RCC 7860 (cell line): ENCODE measurements at places on chromosomes 3 and 15.

- no peak for DNase-seq
These were observed 214.9 kb downstream of the IL20RB start for GRCh38 chr3:137172728-137173127.

DNA sequence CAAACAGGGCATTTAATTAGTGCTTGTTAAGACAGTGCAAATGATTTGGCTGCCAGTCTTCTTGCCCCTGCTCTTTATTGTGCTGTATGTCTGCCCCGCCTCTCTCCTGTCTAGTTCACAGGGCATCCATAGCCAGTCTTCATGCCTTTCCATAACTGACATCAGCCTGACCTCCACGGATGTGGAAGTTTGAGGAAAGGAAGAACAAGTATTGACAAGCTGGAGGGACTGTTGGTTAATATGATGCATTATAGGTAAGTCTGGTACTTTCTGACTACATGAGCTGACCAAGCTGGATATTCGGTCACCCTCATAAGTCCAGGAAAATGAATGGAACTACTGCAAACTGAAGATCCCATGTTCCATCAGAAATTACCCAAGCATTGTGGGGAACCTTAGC, 325.9 kb downstream of the TIGIT start:
- no peak for DNase-seq

- DNase-seq = no peak
These were observed 21.9 kb upstream of the ZBTB38 start for GRCh38 chr3:141346418-141346817.

DNA sequence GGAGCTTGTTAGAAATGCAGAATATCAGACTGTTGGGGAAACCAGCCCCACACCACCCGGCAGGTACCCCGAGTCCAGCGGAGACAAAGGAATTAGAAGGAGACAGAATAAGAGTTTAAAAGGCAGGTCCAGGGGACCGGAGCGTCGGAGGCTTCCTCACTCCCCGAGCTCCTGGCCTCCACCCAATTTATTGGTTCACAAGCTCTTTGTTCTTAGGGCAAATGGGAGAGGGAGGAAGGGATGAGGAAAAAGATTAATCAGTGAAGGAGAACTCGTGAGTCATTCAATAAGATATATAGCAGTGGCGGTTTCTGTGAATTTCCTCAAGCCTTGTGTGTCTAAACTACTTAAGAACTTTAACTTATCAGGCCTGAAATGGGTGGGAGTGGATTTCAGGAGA, 32.1 kb upstream of the WDR72 start:
- DNase-seq = peak; percentile 65

DNA sequence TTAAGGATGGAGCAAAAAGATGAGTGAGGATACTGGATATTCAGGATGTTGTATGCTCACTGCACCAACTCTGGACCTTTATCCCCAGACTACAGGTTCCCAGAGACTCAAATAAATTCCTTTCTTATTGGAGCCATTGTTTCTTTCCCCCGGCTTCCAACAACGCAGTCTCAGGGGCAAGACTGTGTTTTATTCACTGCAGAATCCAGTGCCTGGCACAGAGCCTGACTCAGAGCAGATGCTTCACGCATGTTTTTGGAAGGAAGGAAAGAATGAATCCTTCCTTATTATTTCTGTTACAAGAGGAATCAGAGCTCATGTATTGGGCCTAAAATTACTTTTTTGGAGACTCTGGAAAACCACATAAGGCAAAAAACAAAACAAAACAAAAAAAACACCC, 96.0 kb upstream of the VGLL4 start:
- DNase-seq = no peak

DNA sequence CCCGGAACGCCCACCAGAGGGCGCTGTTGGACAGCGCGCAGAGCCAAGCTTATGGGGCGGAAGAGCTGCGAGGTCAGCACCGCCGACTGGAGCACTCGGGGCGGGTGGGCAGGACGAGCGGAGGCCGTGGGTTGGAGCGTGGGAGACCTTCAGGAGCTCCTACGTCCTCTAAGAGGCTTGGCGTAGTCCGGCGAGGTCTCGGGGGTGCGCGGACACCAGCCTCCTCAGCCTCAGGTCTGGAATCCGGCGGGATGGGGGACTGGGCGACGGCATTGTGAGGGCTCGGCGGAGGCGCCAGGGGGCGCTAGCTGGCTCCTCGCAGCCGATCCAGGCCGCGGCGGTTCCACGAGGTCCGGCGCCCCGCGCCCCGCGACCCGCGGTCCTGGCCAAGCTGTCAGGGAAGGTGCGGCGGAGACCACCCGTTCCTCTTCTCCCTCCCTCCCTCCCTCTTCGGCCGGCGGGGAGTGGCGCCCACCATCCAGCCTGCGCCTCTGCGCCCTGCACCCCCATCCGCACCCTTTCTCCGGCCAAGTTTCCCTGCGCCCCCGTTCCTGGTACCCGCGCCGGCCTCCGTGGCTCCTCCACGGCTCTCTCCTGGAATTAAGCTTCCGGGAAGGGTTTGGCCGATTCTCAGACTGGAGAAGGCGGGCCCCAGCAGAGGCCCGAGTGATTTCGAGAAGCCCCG, 24.3 kb upstream of the POLG start:
- DNase-seq = peak; percentile 50

DNA sequence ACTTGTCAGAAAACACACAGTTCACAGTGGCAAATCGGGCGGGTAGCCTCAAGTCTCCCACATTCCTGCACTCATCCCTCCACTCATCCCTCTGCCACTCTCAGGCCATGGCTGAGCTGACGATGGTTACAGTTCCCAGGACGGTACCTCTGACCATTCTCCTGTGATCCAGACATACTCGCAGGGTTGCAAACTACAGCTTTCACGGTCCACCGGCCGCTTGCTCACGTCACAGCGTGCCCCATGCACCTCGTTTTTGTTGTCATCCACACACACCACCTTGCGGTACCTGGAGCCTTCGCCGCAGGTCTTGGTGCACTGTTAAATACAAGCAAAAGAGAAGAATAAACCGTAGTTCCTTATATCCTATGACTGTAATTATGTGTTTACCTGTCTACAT, 137.1 kb downstream of the ADAMTS9 start:
- DNase-seq = no peak

- no peak for DNase-seq
These were observed 41.6 kb upstream of the ROPN1 start for GRCh38 chr3:124033360-124034015.

DNA sequence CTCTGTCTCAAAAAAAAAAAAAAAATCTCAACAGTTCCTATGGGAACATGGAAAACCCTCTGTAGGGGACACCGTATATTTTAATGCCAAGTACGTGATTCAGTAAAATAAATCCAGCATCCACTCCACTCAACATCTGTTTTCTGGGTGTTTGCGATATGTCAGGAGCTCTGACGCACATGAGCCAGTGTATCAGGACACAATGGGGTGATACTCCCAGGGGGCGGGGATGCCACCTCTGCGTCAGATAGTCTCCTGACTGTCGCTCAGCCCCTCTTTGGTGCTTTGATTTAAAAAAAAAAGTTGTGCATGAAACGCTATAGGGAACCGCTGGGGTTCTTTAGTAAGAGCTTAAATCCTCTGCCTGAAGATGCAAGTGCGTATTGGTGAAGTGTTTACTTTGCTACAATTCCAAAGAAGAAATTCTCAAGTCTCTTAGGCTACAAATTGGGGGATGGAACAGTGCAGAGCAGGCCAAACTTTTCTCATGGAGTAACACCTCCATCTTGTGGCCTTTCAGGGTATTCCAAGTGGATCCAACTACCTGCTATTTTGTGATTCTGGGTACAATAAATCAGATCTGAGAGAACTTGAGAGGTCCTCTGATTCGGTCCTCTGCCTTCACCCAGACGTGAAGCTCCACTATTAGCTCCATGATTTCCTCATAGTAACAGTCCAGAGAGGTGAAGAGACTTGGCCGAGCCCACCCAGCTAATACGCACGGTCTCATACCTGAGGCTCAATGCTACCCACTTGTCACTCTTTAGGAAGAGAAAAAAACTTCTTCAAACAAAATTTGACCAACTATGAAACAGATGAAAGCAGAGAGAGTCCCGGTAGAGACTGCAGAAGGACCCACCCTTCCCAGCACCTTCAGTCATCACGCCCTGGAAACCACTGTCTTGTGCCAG, 9.3 kb upstream of the NR2E3 start:
- peak; percentile 66 for DNase-seq

DNA sequence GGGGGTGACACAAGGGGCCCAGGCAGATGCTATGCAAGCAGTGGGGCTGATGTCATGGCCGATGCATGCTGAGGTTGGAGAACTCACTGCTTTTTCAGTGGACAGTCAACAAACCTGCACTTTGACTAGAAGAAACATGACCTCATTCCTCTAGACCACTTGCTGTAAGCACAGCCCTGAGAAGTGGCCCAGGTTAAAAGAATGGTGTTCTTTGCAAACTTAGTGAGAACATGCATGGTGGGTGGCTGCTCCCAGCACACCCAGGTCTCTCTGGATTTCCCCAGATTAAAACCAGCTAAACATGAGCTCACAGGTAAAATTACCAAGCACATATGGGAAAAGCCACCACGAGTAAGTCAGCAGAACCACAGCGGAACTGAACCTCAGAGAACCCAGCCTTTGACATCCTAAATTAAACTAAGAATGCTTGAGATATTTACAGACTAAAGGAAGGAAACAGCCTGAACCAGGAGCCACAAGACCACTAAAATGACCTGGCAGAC, 15.5 kb downstream of the DLEC1 start:
- DNase-seq = no peak

GRCh38 chr3:64081235-64081630, 57.9 kb upstream of the PSMD6 start:
- DNase-seq = no peak

DNA sequence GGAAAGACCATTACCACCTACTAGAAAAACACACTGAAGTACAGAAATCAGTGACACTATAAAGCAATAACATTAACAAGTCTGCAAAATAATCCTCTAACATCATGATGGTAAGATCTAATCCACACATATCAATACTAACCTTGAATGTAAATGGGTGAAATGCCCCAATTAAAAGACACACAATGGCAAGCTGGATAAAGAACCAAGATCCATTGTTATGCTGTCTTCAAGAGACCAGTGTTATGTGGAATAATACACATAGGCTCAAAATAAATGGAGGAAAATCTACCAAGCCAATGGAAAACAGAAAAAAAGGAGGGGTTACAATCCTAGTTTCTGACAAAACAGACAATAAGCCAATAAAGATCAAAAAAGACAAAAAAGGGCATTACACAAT, 13.5 kb downstream of the OR5K3 start:
- DNase-seq = no peak

GRCh38 chr3:100702082-100702979, 7.0 kb upstream of the TFG start:
- no peak for DNase-seq

DNA sequence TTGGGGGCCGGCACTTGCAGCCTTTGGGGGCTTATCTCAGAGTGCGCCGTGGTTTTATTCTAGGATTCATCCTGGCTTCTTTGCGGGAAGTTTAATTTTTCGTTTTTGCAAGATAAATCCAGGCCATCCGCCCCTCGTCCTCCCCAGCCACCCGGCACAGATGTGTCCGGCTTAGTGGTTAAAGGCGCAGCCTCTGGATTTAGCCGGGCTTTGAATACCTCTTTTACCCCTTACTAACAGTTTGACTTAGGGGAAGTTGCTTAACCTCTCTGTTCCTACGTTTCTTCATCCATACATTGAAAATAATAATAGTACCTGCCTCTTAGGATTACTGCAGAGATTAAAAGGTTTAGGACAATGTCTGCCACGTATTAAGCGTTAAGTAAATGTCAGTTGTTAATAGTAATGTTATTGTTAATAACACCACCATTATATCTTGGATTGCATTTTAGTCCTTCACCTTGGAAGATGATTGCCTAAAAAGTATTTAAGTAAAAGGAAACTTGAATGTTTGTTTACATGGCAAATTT, 714 bp downstream of the ECT2 start:
- no peak for DNase-seq

DNA sequence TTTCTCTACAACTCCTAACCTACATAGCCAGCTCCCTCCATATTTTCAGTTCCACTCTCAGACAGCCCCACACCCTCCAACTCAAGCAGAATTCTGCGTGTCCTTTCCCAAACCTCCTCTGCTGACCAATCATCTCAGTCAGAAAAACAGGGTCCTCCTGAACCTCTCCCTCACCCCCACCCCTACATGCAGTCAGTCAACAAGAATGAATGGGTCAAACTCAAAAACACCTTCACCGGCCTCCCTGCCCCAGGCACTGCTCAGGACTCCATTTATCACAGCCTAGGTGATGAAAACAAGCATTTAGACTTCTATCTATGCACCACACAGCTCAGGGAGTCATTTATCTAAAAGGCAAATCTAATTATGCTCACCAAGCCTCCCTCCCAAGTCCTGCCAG, 32.4 kb downstream of the MYL3 start:
- no peak for DNase-seq

DNA sequence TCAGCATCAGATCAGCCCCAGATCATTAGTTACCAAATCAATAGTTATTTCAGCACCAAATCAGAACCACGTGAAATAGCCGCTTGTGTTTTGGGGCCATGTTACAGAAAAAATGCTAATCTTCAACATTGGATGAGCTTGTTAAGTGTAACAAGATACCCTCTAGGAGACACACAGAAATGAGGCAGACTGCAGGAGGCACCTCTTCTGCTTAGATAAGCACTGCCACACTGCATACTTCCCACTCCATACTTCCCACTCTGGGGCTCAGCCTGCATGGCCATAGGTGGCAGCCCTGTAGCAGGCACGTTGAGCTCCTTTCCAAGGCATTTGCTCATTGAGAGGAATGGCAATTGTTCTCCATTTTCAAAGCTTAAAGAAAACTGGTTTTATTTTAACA, 73.3 kb downstream of the CHCHD6 start:
- DNase-seq = no peak

- no peak for DNase-seq
These were observed 41.3 kb downstream of the CA12 start for GRCh38 chr15:63340353-63340752.

- DNase-seq = no peak
These were observed 14.1 kb downstream of the KLF15 start for GRCh38 chr3:126342991-126343648.

- DNase-seq = no peak
These were observed 81.5 kb downstream of the DIPK2A start for GRCh38 chr3:144053121-144053520.

- no peak for DNase-seq
These were observed 7.1 kb upstream of the AP3S2 start for GRCh38 chr15:89900849-89901248.

DNA sequence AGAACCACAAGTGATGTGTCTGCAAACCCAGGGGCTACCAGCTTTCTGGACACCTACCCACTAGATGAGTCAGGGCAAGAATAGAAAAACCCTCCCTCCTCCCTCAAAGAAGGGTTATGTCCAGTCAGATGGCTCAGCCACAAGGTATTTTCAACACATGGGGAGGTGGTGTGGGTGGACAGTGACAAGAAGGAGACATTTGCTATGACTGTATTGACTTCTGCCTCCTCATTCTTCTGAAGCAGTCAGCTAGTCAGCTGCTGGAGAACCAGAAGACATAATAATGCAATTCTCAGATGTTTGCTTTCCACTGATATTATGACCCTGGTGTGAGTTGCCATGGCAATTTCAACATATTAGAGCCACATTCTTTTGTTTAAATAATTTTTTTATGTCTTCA, 66.7 kb upstream of the GOLGA8B start:
- DNase-seq = no peak

DNA sequence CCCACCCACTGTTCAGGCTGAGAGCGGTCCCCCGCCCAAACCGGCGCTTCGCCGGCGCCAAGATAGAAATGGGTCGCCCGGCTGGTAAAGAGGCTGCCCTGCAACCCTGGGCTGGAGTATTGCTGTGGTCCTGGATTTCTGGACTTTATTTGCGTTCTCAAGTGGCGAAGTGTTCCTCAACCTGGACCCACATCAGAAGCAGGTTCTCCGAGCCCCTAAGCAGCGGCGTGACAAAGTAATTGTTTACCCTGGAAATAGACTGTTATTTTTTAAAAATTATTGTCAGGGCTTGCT, 481 bp upstream of the DYNC1LI1 start:
- no peak for DNase-seq

GRCh38 chr3:115666920-115667737, 43.8 kb downstream of the GAP43 start:
- no peak for DNase-seq
